ENCODE measurements at places on chromosomes 7 and 10.
A peak's percentile ranks its signal among the peaks of the same experiment; 100 is the strongest.

DNA sequence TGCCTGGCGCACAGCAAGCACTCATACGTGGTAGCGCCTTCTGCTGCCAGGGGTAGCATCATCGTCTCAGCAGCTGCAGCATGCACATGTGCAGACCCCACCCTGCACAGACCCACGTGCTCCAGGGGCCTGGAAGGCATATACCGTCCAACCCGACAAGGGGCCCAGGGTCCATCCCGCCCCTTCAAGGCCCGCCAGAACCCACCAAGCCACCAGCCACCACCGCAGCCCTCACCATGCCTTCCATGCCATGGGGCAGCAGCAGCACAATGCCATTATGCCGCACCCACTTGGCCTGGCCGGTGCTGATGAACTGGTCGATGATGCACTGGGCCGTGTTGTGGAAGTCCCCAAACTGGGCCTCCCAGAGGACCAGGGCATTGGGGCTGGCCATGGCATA lies 22.7 kb downstream of the OGDHL start:
- no peak for DNase-seq

DNA sequence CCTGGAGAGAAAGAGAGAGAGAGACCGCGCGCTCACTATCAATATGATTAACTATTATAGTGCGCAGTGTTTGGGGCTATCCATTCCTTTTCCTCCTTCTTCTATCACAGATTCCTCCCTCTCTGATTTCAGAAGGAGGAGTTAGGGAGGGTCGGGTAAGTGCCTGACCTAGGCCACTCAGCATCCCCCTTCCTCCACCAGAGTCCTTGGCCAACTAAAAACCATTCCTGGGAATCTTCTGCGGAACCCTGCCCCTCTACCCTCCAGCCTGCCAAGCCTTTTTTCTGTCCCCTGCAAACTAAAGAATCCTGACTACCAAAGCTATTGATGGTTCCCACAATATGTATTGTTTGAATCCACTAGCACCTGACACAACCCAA lies 256.2 kb upstream of the NFE2L3 start:
- no peak for DNase-seq

GRCh38 chr10:91555455-91555854 lies 77.4 kb downstream of the PPP1R3C start:
- no peak for DNase-seq

DNA sequence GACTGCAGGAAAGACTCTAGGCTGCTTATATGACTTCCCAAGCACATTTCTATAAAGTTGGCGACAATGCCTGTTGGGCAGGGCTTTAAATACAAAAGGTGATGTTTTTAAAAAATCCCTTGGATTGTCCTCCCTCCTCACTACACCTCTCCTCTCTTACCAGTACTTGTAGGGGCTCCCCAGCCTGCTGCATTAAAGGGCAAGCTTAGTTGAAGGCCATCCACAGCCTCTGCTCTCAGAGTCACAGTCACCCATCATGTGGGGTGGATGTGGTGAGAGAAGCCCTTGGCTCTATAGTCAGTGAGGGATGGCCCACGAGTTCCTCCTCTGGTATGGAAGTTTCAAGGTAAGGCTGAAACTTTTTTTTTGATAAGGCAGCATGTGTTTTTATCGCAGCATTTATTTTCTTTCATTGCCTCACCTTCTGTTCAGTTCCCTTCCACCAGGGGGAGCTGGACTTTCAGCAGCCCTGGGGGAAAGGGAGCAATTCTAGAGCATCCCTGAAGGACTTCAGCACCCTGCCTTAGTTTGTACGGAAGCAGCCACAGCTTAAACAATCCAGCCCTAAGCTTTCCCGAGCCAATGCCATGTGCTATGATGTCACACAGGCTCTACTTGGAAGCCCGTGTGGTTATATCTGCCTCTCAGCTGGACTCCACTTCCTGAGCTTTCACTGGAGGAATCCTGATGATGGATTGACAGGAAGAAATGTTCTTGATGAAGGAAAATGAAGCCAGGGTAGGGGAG lies 131.9 kb downstream of the CALCR start:
- peak; percentile 7 for DNase-seq

DNA sequence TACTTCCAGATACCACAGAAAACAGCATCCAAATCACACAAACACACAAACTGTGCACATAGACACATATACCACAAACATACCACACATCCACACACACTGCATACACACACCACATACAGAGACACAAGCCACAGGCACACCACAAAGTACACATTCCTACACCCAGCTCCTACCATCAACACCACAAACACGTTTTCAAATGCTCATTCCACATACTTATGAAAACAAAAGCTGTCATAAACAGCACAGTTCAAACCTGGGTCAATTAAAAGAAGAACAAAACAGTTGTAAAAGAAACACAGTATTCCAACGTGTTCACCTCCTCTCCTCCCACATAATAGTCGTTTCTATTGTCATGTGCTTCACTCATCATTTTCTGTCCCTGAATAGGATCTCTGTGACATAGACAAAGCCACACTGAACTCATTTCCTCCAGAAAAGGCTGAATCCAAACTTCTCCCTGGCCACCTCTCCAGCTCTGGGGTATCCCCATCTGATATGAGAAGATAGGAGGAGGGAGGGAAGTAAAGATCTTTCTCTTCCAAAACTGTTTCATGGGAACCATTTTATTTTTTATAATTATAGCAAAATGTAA lies 89.2 kb downstream of the CXCL12 start:
- no peak for DNase-seq

- no peak for DNase-seq
Observed at GRCh38 chr10:114175667-114176066, 1.7 kb upstream of the CCDC186 start.

DNA sequence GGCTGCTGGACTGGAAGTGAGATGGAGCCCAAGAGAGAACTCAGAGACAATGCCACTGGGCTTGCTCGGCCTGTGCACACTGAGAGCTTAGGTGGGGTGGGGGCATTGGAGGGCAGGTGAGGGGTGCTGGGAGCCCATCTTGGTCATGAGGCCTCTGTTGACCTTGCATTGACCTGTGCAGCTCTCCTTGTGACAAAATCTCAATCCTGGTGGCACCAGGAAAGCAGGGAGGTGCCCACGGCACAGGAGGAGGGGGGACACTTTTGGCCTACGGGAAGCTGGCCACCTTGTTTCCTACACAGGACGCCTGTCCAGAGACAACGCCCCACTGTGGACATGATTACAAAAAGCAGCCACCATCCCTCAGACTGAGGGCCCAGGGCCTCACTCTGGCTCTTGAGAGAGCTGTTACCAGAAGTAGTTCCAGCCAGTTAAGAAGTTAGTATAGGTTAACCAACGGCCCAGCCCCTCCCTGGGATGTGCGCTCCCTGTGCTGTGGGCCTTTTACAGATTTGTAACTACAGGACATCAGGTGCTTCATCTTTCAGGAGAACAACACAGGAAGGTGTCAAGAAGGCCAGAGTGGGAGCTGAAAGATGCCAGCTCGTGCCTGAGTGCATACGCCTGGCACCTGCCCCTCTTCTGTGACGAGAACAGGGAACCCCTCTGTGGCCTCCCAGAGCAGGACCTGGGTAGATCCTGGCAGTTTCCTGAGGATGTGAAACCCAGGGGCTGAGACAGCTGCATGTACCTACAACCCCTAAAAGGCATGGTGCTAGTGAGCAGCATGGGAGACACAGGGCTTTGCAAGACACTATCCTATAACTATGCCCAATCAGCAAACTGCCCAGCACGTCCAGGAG lies 10.3 kb downstream of the PKD1L1 start:
- no peak for DNase-seq

DNA sequence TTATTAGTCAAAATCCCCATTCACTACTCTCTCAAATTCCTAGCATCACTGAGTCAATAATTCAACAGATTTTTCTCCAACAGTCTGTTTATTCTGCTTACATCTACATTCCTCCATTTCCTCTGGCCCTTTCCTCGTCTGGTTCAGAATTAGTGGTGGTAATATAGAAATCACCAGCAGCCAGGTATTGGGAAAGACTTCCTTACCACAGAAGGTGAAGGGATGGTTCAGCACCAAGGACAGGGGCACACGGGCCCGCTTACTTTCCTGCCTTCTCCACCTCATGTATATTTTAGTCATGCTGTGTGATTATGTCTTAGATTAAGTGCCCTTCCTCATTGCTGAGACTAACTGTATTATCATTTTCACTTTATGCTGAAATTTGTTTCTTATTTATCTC lies 70.4 kb upstream of the APBB1IP start:
- peak; percentile 7 for DNase-seq

- DNase-seq: no peak
Observed at GRCh38 chr10:34181553-34182300, 633.4 kb downstream of the PARD3 start.

DNA sequence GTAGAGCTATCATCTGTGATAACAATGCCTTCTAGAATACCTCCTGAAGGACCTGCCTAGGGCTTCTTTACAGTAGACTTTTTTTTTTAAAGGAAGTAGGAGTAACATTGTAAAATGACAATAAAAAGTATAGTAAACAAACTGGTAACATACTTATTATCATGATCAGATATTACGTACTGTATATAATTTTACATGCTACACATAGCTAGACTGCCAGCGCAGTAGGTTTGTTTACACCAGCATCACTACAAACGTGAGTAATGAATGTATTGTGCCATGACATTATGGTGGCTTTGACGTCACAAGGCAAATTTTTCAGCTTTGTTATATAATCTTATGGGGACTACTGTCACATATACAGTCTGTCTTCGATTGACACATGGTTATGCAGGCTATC lies 15.4 kb upstream of the ZRANB1 start:
- DNase-seq: no peak

DNA sequence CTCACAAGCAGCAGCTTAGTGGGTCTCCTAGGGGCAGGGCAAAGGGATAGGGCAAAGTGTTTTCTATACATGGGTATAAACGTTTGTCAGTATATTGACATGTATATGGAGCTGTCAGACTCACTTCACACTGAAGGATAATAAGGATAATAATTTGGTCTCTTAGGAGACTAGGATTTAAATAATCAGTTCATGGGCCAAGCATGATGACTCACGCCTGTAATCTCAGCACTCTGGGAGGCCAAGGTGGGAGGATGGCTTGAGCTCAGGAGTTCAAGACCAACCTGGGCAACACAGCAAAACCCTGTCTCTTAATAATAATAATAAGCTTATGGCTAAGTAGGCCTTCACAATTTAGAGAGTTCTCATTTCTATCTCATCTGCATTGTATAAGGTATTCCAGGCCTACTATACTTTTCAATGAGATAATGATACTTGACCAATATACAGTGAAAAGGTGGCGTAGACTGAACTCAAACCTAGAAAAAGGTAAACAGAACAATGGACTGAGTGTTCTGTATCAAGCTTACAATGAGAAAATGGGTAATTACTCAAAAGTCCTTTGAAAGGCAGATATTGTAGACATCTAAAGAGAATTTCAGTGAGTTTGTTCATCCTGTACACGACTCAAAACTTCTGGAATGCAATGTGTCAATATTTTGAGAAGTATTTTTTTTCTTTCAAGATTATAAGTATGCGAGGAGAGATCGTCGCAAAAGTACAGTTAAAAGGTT lies 7.0 kb downstream of the GSAP start:
- no peak for DNase-seq

- DNase-seq: no peak
Observed at GRCh38 chr7:18521945-18522566, 26.5 kb downstream of the HDAC9 start.

DNA sequence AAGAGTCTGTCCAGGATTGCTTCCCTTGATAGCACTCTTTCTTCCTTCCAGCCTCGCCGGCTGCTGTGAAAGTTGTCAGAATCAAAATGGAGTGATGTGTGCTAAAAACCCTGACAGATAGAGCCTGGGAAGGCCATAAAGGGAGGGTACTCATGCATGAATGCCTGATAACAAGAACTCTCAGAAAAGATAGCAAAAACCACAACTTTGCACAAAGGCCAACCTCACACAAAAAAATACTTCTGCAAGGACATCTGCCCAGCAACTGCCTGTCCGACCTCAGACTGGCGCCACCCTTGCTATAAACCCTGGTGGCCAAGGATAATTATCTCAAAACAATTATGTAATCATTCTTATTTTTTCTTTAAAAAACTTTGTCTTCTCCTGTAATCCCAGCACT lies 133.2 kb upstream of the SVIL start:
- DNase-seq: no peak

- DNase-seq: no peak
Observed at GRCh38 chr10:4280461-4281189, 495.6 kb upstream of the KLF6 start.

GRCh38 chr10:16989826-16990293 lies 139.8 kb downstream of the CUBN start:
- no peak for DNase-seq

DNA sequence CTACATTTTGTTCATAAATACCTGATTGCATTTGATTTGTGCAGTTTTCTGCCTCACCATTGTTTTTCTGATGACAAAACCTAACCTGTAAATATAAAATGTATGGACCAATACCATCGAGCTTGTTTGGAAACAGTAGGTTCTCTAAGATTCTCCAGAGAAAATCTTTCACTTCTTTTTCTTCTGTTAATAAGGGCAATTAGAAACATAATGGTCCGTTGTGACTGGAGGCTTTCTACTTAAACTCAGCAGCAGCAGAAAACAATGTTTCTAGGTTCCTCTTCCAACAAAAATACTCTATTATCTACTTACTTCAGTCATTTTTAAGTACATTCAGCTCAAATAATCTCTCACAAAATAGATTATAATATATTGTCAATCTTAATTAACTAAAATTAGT lies 601.5 kb downstream of the PHTF2 start:
- no peak for DNase-seq

DNA sequence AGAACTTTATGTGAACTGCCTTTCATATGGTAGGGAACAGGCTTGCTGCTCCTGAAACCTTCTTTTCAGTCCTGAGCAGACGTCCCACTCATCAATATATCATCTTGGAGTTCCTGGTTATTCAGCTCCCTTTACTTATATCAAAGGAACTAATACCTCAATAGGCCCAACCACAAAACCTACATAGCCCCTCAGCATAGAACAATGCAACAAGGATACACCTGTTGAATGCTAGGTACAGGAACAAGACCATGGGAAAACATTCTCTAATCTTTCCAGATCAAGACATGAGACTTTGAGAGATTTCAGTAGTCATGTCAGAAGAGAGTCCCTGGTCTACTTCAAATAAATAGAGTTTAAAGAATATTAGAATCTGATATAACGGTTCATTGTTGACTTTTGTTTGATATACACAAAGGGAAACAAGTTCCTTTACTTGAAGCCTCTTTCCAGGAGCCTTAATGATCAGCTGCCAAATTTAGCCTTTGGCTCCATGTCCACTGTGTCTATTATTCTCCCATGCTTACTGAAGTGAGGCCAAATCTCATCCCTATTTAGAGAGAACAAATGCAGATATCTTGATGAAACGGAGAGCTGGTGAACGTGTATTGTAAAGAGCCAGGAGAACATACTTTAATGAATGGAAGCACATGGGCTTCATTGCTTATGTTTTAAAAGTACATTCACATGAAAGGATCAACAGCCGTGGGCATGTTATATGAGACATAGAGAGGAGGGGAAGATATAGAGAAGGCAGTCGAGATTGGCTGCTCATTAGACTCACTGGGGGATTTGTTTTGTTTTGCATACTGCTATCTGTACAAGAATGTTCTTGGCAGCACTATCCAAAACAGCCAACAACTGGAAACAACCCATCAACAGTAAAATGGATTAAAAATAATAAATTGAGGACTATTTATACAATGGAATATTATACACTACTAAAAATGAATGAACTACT lies 9.5 kb downstream of the RHOBTB1 start:
- DNase-seq: no peak
